ENCODE measurements at places on chromosomes 4 and X. TPM values are rescaled to one million over a fixed set of nuclear protein-coding genes. Genes with fewer than 3 reads are reported as not detected.

DNA sequence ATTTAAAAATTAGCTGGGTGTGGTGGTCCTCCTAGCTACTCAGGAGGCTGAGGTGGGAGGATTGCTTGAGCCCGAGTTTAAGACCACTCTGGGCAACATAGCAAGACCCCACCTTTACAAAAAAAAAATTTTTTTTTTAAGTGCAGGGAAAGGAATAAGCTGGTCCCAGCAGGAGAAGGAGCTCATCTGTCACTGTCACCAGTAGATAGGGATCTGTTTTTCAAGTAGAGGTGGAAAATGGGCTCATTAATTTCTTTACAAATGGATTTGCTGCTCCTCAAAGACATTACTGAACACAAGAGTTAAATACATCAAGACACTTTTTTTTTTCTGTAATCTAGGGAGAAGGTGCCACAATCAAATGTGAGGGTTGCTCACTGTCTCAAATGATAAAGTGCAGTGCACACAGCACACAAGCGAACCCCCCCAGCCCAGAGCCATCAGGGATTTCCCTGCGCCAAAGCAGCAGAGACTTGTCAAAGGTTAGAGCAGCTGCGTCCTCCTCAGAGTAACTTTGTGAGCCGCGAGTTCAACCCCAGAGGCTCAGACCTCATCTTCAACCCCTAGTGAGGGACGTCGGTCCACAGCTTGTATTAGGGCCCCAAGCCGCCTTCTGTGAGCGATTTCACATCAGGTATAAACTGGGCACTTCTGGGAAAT lies 14.3 kb upstream of the MTNR1A start:
- H3K4me1 ChIP-seq: no peaks in the 10 kb centered on the region
- no peaks in the 10 kb centered on the region for H3K36me3 ChIP-seq

DNA sequence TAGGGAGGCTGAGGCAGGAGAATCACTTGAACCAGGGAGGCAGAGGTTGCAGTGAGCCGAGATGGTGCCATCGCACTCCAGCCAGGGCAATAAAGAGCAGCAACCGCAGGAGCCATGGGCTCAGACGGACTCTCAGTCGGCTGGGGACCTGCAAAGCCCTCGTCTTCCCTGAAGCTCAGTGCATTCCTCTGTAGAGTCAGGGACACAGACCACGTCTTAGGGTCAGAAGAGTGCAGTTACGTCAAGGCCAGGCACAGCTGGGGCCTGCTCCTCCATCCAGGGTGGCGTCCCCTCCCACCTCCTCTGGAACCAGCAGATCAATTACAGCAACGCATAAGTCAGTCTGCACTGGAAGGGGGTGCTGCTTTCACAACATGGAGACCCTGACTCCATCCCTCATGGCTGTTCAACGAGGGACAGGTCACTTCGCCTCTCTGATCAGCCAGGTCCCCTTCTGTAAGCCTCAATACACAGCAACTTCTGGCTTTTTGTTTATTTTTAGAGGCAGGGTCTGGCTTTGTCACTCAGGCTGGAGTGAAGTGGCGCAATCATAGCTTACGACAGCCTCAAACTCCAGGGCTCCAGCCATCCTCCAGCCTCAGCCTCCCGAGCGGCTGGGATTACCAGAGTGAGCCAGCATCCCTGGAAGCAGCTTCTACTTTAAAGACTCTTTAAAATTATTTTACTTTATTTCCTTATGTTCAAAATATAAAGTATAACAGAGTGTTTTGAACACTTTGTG lies 76.4 kb downstream of the ZFYVE28 start:
- H3K27me3 ChIP-seq: no peaks in the 10 kb centered on the region
- H3K4me3 ChIP-seq: no peak overlapping the region
- no peaks in the 10 kb centered on the region for H3K4me1 ChIP-seq
- no peak overlapping the region for H3K27ac ChIP-seq

PAQR3 gene
- total RNA-seq: 32.3 TPM

- H3K4me1 ChIP-seq: no peaks in the 10 kb centered on the region
- H3K36me3 ChIP-seq: no peaks in the 10 kb centered on the region
- DNase-seq: no peak
- no peaks in the 10 kb centered on the region for H3K27me3 ChIP-seq
- H3K27ac ChIP-seq: no peak overlapping the region
- H3K4me3 ChIP-seq: no peak overlapping the region
Measured at GRCh38 chr4:14218641-14219040, 591.1 kb upstream of the BOD1L1 start.
